Keratinocyte (primary cell): ENCODE measurements at places on chromosomes 12 and 14.

- DNase-seq, result no peak
Observed at GRCh38 chr14:100750762-100751699, 24.3 kb downstream of the DLK1 start.

- no peak for DNase-seq
Observed at GRCh38 chr14:99775351-99775750, 17.9 kb upstream of the EML1 start.

GRCh38 chr14:79098324-79098723 lies 928.2 kb downstream of the NRXN3 start:
- DNase-seq, result no peak

DNA sequence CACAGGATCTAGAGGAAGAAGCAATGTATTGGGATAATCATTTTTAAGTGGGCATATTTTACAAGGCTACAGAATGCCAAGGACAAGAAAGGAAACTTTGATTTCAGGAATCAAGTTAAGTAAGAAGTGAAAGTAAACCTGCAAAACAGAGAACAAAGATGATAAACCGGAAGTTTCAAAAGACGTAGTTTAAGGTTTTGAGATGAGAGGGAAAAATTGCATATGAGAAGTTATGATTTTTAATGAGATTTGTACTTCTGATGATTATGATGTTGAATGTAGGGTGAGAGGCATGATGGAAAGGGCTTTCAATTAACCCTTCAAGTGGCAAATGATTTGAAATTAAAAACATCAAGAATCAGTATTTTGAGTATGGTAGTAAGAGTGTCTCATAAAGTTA lies 134.9 kb downstream of the CAPZA3 start:
- DNase-seq, result no peak

DNA sequence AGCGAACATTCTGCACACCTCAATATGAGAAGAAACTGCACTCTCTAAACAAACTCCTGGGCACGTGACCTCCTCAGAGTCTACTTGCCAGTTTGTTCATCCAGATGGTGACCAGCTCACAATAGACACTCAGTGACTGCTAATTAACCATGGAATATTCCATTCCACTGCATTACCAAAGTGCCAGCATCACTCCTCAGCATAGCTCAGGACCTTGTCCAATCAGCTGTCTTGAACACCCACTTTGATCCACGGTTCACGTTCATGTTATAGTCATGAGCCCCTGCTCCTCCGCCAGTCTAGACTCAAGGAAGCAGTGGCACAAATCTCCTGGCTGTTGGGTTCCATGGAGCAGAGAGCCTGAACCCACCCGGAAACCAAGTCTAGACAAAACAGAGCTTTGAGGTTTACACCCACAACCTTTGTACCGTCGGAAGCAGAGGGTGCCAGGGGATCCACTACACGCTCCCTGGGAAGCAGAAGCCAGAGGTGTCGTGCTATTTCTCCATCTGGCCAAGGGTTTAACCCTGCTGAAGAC lies 285.3 kb downstream of the ZFP36L1 start:
- no peak for DNase-seq

- no peak for DNase-seq
Observed at GRCh38 chr12:122067966-122068365, 10.6 kb upstream of the MLXIP start.

DNA sequence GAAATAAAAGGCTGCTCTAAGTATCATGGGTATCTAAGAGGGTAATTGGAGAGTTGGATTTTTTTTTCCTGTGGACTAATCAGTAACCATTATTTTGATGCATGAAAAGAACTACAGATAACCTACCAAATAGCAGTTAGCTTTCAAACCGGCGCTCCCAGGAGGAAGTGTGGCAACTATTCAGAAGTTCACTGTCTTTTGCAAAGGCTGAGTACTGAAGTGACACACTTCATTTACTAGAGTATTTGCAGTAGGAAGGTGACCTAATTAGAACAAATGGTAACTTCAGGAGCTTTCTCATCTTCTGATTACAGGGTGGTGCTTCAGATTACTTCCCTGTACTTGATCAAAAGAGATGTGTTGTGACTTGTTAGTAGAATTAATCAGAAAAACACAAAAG lies 87.7 kb downstream of the PELI2 start:
- DNase-seq, result no peak

- DNase-seq, result no peak
Observed at GRCh38 chr14:69928111-69928523, 48.9 kb downstream of the SMOC1 start.

GRCh38 chr14:95953111-95953724 lies 76.6 kb downstream of the TUNAR start:
- no peak for DNase-seq

GRCh38 chr12:104942075-104942474 lies 16.0 kb downstream of the SLC41A2 start:
- DNase-seq, result no peak

DNA sequence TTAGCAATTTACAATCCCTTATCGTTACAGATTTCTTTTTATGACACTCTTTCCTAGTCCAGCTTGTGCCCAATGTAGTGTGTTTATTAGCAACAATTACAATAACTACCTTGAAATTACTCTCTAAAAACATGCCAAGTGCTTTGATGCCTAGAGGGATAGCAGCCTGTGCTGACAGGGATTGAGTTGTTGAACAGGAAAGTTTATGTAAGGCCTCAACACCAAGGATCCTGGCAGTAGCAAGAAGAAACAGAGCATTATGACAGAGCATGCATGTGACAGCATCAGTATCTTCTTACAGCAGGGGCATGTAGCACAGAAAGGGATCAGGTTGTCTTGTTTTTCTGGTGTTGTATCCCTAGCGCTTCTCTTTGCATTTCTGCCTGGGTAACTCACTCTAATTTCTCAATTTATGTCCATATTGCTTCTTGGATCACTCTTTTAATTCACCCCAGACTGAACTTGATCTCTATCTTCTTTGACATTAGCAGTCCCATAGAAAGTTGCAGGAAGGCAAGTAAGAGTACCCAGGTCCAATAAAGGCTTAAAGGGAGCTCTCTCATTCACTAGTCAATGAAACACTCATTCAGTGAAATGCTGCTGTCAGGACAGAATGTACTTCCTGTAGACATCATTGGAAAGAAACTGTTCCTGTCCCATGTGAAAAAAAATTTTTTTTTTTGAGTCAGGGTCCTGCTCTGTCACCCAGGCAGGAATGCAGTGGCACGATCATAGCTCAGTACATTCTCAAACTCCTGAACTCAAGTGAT lies 220.0 kb upstream of the GRIP1 start:
- DNase-seq, result no peak

- no peak for DNase-seq
Observed at GRCh38 chr12:67202678-67203012, 66.5 kb upstream of the CAND1 start.

GRCh38 chr12:59615392-59616165 lies 19.8 kb downstream of the SLC16A7 start:
- no peak for DNase-seq
